Stimulated activated CD4-positive, alpha-beta T cell treated with anti-CD3 and anti-CD28 coated beads, Interleukin-2, amount 100 ng/mL, for 24 hours (primary cell): ENCODE measurements at places on chromosomes 5 and 9.

GRCh38 chr9:22374051-22374450 lies 72.6 kb upstream of the DMRTA1 start:
- no peak for DNase-seq

DNA sequence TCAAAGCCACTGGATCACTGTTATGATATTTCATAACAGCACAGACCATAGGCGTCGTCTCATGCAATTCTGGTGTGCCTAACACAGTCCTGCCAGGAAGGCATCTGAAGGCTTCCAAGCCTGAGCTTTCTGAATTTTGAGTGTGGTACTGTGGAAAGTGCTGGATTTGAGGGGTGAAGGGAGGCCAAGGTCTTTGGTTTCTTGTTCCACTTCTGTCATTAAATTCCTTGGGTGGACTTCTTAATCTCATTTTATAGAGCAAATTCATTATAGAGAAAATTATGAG lies 441.3 kb upstream of the PIK3R1 start:
- DNase-seq = no peak

DNA sequence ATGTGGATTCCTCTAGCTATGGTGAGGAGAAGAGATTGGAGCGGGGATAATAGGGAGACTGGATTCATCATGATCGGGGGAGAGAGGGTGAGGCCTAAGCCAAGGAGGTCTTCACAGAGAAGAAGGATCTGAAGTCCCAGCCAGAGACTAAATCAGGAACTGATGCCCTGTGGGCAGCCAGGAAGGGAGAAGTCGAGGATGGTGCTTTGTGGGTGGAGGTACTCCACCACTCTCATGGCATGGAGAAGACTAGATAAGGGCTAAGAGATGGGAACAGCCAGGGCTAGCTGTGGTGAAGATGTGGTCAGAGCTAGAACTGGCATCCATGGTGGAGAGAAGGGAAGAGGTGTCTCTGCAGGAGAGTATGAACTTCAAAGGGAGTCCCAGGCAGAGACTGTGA lies 3.0 kb upstream of the RGS14 start:
- DNase-seq = no peak

DNA sequence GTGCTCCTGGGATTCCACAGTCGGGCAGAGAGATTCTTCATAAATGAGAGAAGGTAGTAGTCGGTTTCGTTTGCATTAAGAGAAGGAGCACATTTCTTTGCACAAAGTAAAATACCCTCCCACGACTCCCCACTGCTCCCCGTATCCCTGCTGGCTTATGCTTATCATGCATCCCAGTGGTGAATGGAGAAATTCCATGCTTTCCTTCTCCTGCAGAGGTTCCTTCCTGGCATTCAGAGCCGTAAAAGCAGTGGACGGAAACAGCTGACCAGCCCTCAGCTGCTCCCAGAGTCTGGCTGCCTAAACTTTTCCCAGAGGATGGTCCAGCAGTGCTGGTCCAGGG lies 93.1 kb downstream of the C9orf152 start:
- no peak for DNase-seq

GRCh38 chr9:86257391-86257790 lies 2.1 kb downstream of the C9orf153 start:
- no peak for DNase-seq
